ENCODE measurements at places on chromosomes 7 and 10.

DNA sequence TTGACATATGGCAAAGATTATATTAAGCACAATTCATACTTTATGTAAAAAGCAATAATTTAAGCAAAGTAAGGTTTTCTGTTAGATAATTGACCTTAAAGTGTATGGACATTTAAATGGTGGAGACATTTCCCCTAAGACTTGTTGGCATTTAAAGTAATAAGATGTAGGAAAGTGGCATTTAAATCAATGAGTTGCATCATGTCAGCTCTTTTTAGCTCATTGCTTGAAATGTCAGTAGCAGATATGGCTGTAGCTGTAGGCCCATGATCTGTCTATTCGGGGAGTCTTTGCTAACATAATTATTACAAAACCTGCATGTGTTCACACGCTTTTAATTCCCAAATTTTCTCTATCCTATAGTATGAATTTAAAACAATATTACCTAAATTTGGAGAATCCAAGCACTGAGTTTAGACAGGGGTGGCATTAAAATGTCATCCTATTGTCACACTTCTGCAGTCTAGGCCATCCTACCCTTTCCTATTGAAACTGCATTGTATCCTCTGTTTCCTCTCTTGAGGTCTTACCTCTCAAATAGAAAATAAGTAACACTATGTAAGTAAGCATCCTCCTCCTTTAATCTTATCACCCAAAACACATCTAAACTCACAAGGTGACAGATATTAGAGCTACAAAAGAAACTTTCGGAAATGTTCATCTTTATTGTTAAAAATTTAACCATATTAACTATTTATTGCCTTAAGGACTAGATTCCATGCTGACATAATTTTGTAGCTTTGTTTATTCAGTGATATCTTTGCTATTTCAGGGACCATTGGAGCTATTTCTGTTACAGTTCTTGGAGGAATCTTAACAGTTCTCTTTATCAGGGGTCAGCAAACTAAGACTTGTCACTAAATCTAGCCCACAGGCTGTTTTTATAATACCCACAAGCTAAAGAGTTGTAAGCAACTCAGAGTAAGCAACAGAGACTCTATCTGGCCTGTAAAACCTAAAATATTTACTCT is 91.2 kb downstream of the LCOR start:
- DNase-seq = no peak

DNA sequence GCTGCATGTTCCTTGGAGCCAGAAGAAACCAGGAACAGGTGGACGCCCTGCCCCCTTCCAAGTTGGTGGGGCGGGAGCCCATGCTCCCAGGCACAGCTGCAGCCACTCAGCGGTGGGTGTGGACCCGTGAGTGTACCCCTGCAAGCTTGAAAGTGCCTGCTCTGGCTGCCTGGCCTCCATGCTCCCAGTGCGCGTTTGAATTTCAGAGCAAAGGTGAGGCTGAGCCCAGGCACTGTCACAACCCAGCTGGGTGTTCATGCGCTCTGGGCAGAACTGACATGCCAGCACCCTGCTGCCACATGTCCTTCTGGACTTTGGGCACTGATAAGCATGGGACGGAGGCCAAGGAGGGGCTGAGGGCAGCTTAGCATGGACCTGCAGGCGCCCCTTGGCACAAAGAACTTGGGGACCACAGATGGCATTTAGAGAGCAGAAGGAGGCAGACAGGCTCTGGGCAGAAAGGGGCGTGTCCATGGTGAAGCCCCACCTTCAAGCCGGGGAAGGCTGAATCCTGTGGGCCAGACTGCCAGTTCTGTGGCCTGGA is 402.0 kb upstream of the NRG3 start:
- DNase-seq = no peak

DNA sequence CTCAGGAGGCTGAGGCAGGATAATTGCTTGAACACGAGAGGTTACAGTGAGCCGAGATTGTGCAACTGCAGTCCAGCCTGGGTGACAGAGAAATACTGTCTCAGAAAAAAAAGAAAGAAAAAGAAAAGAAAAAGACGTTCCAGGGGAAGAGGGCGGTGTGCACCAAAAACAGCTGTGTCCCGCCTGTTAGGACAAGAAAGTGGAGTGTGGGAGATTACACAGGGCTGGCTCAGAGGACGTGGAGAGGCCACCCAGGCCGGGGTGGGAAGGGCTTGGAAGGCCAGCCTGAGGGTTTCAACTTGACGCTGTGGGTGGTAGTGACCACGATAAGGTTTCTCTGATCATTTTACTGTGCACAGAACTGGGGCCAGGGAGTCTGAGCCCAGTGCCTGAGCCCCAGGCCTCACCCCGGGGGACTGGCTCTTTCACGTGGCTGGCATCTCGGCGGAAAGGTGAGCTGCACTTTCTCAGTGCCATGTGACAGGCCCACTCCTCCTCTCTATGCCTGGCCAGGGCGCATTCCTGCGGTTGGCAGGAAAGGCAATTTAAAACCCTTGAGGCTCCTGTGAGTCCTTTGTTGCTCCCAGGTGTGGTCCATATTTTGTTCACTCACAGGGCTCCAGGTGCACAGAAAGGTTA is 13.9 kb downstream of the RHBDD2 start:
- DNase-seq = no peak

DNA sequence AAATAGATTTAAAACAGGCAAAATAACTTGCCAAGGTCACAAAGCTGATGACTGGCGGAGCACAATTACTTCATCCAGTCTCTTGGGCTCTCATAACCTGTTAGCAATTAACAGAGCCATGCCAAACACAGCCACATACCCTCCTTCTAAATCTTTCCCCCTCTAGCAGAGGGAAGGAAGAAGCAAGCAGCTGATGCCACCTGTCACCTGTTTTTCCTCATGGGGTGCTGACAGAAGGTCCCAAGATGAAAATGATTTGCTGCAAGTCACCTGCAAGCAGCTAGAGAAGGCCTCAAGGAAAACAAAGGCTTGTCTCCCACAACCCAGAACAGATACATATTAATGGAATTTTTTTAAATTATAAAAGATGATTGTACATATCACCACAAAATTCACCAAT is 117.8 kb downstream of the GFRA1 start:
- DNase-seq = no peak

GRCh38 chr7:85488406-85488805 is 301.6 kb upstream of the SEMA3D start:
- no peak for DNase-seq

Data from fibroblast of skin of back (primary cell).